ENCODE measurements at places on chromosomes 11 and 22. TPM values are rescaled to one million over a fixed set of nuclear protein-coding genes. Genes with fewer than 3 reads are reported as not detected.

DNA sequence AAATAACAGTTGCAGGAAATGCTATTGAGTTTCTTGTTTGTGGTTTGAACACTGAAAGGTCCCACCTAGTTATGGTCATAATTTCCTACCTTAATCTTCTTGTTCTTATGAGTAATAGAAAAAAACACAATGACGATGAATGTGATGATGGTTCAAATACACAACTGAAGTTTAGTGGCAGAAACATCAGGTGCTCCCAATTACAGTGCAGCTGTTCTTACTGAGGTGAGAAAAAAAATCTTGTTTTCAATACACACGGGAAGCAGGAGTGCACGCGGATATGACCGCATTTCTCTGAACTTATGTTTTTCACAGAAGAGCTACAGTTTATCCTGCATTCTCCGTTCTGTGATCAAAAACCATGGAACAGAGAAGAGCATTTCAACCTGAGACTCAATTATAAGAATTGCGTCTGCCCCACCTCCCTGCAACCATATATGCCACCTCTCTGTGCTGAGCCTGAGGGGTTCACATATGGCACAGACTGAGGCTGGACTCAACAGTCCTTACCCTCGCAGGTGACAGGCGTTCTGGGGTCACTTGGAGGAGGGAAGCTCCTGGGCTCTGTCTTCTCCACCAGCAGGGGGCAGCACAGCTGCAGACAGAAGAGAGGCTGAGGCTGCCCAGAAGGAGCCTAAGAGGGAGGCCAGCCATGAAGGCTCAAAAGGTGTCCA lies 99.7 kb upstream of the IGLL5 start:
- no peak for DNase-seq

DNA sequence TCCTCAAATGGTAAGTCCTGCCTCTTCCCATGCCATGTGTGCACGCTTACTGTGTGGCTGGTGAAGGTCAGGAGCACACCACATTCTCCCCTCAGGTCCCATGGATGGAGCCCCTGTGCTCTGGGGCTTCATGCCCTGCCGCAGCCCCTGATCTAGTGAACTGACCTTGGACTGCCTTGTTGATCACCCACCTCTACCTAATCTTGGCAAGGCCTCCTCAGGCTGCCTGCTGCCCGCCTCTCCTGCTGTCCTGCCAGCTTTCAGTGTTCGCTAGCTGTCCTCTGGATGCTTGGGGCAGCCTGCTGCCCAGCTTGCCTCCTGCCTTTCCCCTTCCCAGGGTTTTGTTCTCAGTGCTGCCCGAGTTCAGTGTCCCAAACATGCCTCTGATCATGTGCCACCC lies 38.1 kb downstream of the CABIN1 start:
- no peak for DNase-seq

OR52I2 gene
- total RNA-seq, result not detected

GRCh38 chr22:42228483-42228882 lies 42.0 kb downstream of the TCF20 start:
- DNase-seq, result no peak

RIC8A gene
- total RNA-seq, result 126 TPM

DNA sequence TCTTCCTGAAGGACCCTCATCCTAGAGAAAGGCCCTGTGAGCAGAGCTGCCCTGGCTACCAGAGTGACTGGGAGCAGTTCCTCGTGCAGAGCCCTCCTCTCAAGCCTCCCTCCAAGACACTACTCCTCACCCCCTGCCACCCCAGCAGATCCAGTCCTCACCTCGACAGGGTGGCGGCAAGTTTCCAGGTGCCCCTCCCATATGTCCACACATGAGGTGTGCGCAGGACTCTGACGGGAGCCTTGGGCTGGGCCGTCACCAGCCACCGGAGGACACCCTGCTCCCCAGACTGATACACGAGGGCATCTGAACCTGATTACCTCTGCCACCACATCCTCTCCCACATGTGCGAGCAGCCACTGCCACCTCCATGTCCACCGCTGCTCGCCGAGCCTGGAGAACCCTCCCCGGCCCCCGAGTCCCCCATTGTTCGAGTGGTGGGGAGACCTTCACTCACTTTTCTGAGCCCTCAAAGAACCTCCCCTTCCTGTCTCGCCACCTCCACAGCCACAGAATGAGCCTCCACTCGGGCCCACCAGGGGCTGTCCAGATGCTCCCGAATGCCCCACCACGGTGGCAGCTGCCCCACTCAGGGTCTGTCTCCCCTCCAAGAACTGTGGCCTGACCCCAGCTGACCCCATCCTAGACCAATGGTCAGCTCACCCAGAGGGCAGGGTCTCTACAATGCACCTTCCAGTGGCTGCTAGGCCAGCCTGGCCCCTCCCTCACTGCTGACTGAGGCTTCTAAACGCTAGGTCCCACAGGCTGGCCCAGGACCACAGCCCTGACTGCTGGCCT lies 62.5 kb downstream of the DGCR2 start:
- no peak for DNase-seq

TRIM6 gene
- total RNA-seq, result 3.9 TPM

DNA sequence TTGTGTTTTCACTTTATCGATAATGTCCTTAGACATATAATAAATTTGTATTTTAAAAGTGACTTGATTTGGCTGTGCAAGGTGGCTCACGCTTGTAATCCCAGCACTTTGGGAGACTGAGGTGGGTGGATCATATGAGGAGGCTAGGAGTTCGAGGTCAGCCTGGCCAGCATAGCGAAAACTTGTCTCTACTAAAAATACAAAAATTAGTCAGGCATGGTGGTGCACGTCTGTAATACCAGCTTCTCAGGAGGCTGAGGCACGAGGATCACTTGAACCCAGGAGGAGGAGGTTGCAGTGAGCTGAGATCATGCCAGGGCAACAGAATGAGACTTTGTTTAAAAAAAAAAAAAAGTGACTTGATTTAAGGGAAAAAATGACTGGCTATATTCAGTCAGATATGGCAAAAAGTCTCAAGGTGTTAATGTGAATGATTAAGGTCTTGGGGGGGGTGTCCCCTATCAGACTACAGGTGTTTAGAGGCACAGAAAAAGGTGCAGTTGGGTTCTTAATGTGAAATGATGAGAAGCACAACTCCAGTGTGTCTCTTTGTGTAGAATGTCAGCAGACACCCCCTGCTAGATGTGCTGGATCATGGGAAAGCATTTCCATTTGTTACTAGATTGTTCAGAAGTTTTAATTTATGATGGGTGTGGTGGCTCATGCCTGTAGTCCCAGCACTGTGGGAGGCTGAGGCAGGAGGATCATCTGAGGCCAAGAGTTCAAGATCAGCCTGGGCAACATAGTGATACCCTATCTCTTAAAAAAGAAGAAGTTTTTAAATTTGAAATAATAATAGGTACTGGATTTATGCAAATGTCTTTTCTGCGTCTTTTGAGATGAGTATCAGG lies 17.0 kb downstream of the NEAT1 start:
- DNase-seq, result no peak

DNA sequence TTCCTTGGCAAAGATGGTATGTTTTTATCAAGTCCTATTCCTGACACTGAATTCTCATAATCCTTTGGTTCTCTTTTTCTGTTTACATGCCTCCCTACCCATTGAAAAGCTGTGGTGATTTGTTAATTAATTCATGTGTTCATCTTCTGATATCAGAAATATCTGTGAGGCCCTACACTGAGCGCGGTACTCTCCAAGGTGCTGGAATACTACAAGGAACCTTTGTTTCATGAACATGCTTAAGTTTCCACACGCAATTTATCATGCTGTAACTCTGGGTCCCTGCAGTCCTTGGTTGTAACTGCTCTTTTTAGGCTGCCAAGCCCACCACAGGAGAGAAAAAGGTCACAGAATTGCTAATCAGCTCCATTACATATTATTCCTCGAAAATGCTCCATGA lies 331.8 kb downstream of the FAT3 start:
- no peak for DNase-seq
